ENCODE measurements at places on chromosomes 7 and 10. TPM values are rescaled to one million over a fixed set of nuclear protein-coding genes. Genes with fewer than 3 reads are reported as not detected.

The TMEM139 gene
- 1.3 TPM for total RNA-seq

The SDK1 gene
- total RNA-seq = 6.1 TPM

The GPR37 gene
- not detected for total RNA-seq

The STAM gene
- 36.5 TPM for total RNA-seq

The GRM3 gene
- total RNA-seq = not detected

The SYT15B gene
- not detected for total RNA-seq

The NACAD gene
- total RNA-seq = 0.76 TPM

DNA sequence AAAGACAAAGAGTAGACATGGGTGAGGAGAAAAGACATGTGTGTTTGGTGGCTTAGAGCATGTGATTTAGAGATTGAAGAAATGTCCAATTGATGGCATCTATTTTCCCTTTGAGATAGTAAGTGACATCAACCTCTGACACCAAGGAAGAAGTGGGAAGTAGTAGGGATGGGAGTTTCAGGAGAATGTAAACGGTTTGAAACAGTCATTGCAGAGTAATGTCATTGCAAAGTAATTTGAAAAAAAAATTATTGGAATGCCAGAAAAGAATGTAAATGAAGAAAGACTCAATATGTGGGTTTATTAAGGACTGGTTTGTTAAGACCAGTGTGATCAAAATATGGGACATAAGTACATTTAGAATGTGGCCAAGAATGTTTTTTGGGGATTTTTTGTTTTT, 26.6 kb downstream of the GNG11 start:
- DNase-seq = no peak
- no peak overlapping the region for H3K4me3 ChIP-seq
- peaks cover 6% of the 10 kb centered on the region for H3K27me3 ChIP-seq
- H3K4me1 ChIP-seq = no peaks in the 10 kb centered on the region
- H3K36me3 ChIP-seq = no peaks in the 10 kb centered on the region

DNA sequence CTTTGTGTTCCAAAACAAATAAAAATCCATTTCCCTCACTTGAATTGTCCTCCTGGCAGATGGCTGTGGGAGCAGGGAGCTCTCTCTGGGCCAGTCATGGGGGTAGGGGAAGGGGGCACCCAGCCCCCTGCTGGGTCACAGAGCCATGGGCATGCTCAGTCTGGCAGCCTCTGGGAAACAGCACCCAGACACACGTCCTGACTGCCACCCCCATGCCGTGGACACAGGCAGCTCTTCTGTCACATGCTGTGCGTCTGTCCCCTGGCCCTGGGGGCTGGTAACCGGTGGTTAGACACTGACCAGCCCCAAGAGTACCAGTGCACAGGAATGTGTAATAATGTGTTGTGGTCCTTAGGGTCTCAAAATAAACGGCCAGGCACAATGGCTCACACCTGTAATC, 47.0 kb downstream of the RASGEF1A start:
- H3K36me3 ChIP-seq = no peaks in the 10 kb centered on the region
- H3K27ac ChIP-seq = no peak overlapping the region
- H3K27me3 ChIP-seq = peaks cover 9% of the 10 kb centered on the region
- H3K4me3 ChIP-seq = no peak overlapping the region

DNA sequence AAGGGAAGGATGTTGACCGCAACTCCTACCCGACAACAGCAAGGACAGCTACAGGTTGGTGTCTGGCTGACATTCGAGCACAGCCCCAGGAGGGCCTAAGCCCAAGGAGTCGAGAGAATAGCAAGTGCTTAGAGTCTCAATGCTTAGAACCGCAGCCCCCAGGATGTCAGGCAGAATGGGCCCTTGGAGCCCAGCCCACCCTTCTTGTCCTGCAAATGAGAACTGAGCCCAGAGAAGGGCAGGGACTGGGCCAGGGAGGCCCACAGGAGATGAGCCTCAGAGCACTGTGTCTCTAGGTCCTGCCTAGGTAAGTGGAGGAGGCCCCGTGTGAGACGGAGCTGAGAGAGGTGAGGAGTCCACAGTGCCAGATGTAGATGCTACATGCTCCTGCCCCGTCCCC, 173.3 kb upstream of the ZMIZ1 start:
- DNase-seq = no peak
- H3K27ac ChIP-seq = no peak overlapping the region
- no peaks in the 10 kb centered on the region for H3K27me3 ChIP-seq
- H3K36me3 ChIP-seq = no peaks in the 10 kb centered on the region

GRCh38 chr7:151868396-151869108, 8.4 kb downstream of the PRKAG2 start:
- DNase-seq = no peak
- H3K27ac ChIP-seq = no peak overlapping the region
- no peaks in the 10 kb centered on the region for H3K27me3 ChIP-seq

DNA sequence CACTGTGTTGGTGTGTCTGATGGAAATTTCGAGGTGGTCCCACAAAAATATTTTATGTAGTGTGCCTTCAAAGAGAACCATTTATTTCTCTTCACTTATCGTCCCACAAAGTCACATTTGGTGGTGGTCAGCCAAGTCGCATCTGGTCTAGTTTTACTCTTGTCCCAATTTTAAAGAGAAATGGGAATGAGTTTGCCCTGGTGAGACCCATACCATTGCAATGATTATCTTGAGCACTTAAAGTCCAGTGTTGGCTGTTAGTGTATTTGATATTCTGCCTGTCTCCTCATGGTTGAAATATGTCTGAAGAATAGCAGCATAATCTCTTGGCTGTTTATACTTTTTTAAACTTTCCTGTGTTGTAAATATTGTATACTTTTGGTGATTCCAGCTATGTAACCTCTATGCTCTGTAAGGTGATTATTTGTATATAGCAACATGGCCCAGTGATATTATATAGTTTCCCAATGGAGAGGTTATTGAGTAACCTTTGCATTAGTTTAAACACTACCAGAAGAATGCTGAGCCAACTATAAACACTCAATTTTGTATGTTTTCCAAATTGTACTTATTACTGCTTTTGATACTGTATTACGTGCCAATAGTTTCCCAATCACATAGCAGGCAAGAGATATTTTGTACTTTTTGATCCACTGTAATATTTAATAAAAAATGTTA, 172.2 kb downstream of the RTKN2 start:
- peaks cover 51% of the 10 kb centered on the region for H3K4me1 ChIP-seq
- H3K4me3 ChIP-seq = no peak overlapping the region
- H3K27me3 ChIP-seq = no peaks in the 10 kb centered on the region
- DNase-seq = no peak
- peaks cover 32% of the 10 kb centered on the region for H3K36me3 ChIP-seq
- H3K27ac ChIP-seq = peak overlapping the region; percentile 69

DNA sequence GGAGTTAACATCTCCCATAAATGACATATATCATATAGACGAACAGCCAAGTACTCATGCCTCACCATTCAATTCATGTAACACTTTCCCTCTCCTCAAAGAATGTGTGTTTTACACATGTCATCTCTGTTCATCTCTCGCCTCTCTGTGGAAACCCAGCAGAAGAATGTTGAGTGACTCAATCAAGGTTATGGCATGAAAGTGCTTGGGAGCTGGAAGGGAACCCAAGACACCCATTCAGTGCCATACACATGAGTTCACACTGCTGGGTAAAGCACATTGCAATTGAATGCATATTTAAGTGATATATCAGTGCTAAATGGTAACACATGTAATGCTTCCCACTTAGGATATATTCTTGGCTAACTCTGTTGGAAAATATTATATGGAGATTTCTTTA, 322.9 kb downstream of the PTEN start:
- H3K4me3 ChIP-seq = no peak overlapping the region
- H3K27me3 ChIP-seq = no peaks in the 10 kb centered on the region
- H3K4me1 ChIP-seq = no peaks in the 10 kb centered on the region
- H3K27ac ChIP-seq = no peak overlapping the region
- no peaks in the 10 kb centered on the region for H3K36me3 ChIP-seq

GRCh38 chr10:87547734-87548311, 43.1 kb downstream of the MINPP1 start:
- H3K27ac ChIP-seq = no peak overlapping the region
- H3K4me1 ChIP-seq = peaks cover 23% of the 10 kb centered on the region
- no peak overlapping the region for H3K4me3 ChIP-seq
- peaks cover 14% of the 10 kb centered on the region for H3K36me3 ChIP-seq
- H3K27me3 ChIP-seq = no peaks in the 10 kb centered on the region
- DNase-seq = no peak

DNA sequence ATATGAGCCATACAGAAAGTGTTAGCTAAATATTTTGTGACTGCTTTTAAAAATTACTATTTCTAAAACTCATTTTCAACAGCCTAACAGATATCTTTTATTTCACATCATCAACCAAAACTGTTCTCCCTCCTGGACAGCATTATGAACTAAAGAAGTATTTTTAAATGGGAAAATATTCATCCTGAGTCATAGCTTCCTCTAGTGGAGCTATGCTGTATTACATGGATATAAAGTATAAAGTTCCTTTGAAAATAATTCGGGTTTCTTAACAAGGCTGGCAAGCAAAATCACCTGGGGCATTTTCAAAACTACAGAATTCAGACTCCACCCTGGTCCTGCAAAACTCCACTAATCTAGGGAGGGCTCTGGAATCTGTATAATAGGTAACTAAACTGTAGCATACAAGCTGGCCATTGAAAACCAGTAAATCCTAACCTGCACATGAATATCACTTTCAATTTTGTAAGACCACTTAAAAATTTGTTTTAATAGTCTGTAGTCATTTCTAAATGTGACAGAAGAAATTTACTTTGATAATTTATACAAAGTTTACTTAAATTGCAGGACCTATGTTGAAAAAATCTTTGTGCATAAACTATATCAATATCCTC, 53.5 kb downstream of the SCIN start:
- no peaks in the 10 kb centered on the region for H3K4me1 ChIP-seq
- H3K36me3 ChIP-seq = no peaks in the 10 kb centered on the region

GRCh38 chr10:133405844-133406527, 12.0 kb downstream of the MTG1 start:
- H3K36me3 ChIP-seq = peaks cover 65% of the 10 kb centered on the region
- peak overlapping the region; percentile 6 for H3K27ac ChIP-seq
- H3K4me3 ChIP-seq = no peak overlapping the region

- DNase-seq = no peak
- H3K4me3 ChIP-seq = no peak overlapping the region
- no peak overlapping the region for H3K27ac ChIP-seq
- no peaks in the 10 kb centered on the region for H3K27me3 ChIP-seq
- no peaks in the 10 kb centered on the region for H3K36me3 ChIP-seq
These were observed 199.5 kb downstream of the ZNF438 start for GRCh38 chr10:30832001-30832748.

DNA sequence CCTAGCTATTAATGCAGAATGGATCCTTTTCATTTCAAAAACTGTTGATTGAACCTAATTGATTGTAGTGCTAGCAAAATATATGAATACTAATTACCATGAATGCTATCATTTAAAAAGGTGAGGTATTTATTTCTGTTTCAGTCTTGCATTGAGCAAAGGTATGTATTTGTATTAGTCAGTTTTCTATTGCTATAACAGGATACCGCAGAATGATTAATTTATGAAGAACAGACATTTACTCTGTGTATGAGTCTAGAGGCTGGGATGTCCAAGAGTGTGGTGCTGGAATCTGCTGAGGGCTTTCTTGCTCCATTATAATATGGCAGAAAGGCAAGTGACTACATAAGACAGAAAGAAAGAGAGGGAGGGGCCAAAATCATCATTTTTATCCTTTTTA, 199.2 kb downstream of the KIF20B start:
- H3K27me3 ChIP-seq = peaks cover 12% of the 10 kb centered on the region
- DNase-seq = no peak
- H3K4me3 ChIP-seq = no peak overlapping the region
- H3K27ac ChIP-seq = no peak overlapping the region
- no peaks in the 10 kb centered on the region for H3K36me3 ChIP-seq
- no peaks in the 10 kb centered on the region for H3K4me1 ChIP-seq

- no peaks in the 10 kb centered on the region for H3K36me3 ChIP-seq
- H3K4me3 ChIP-seq = no peak overlapping the region
- no peak for DNase-seq
- peaks cover 29% of the 10 kb centered on the region for H3K4me1 ChIP-seq
- H3K27me3 ChIP-seq = no peaks in the 10 kb centered on the region
These were observed 137.0 kb downstream of the STRA8 start for GRCh38 chr7:135370656-135371055.

DNA sequence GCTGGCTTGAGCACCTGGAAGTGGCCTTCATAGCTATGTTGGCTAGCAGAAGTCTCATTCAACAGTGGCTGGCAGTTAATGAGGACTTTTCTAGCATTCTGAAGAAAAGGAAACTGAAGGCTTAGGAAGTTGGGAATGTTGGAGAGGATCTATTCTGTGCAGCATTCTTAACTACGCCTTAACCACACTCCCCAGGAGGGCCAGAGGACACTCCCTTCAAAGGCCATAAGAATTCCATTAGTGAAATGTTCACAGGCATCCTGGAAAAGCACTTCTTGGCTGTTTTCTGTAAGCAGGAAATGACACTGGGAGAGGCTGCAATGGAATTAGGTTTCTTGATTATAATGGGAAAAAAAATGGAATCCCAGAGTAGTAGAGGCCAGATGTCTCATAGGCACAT, 188.9 kb downstream of the ARHGAP12 start:
- H3K4me3 ChIP-seq = no peak overlapping the region
- H3K36me3 ChIP-seq = peaks cover 3% of the 10 kb centered on the region
- H3K27ac ChIP-seq = no peak overlapping the region
- no peak for DNase-seq
- H3K4me1 ChIP-seq = peaks cover 19% of the 10 kb centered on the region

DNA sequence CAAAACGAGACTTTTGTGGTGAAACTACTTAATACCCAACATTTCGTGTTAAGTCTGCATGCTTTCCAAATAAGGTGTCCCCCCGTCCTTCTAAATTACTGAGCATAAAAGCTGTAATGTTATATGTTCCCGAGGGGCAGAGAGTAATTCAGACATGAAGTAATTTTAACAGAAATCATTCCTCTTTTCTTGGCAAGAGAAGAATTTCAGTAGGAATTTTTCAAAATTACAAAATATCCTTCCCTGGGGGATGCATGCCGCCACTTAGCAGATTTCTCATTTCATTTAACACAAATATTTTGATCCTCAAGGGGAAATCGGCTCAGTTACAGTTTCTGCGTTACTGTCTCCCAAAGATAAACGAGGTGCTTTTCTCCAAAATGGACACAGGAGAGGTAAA, 213.2 kb upstream of the RHOBTB1 start:
- H3K36me3 ChIP-seq = no peaks in the 10 kb centered on the region
- H3K27ac ChIP-seq = no peak overlapping the region
- no peaks in the 10 kb centered on the region for H3K27me3 ChIP-seq
- no peak overlapping the region for H3K4me3 ChIP-seq

- no peaks in the 10 kb centered on the region for H3K27me3 ChIP-seq
- no peak overlapping the region for H3K4me3 ChIP-seq
- peak; percentile 7 for DNase-seq
- peak overlapping the region; percentile 24 for H3K27ac ChIP-seq
- H3K4me1 ChIP-seq = no peaks in the 10 kb centered on the region
These were observed 270.4 kb downstream of the HGF start for GRCh38 chr7:81499262-81500116.

- no peak overlapping the region for H3K4me3 ChIP-seq
- no peaks in the 10 kb centered on the region for H3K36me3 ChIP-seq
- H3K4me1 ChIP-seq = no peaks in the 10 kb centered on the region
- H3K27ac ChIP-seq = no peak overlapping the region
- H3K27me3 ChIP-seq = peaks cover 7% of the 10 kb centered on the region
These were observed 21.7 kb downstream of the AQP1 start for GRCh38 chr7:30933124-30933974.

Data from activated T-cell treated with anti-CD3 and anti-CD28 coated beads, Interleukin-2, amount 50 U/mL, for 72 hours (primary cell).